ENCODE measurements at places on chromosomes 6 and 20.

- no peak for DNase-seq
Measured at GRCh38 chr20:63917811-63918210, 22.9 kb downstream of the DNAJC5 start.

- peak; percentile 98 for DNase-seq
Measured at GRCh38 chr6:35035481-35036030, 105.6 kb downstream of the TCP11 start.

DNA sequence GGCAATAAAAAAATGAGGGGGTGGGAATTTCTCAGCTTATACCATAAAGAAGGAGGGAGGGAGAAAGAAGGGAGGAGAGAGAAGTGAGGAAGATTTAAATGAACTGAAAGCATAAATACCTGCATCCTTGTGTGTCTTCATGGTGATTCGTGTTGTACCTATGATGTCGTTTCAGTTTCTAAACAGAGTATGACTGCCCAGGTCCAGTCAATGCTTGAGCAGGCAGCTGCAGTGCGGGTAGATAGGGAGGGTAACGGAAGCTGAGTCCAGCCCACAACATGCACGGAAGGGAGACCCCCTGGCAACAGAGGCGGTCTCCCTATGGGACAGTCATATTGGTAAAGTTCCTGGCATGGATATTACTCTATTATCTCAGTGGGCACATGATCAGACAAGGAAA lies 184.5 kb downstream of the KIF16B start:
- no peak for DNase-seq

GRCh38 chr20:44811150-44811685 lies 872 bp upstream of the RIMS4 start:
- no peak for DNase-seq

DNA sequence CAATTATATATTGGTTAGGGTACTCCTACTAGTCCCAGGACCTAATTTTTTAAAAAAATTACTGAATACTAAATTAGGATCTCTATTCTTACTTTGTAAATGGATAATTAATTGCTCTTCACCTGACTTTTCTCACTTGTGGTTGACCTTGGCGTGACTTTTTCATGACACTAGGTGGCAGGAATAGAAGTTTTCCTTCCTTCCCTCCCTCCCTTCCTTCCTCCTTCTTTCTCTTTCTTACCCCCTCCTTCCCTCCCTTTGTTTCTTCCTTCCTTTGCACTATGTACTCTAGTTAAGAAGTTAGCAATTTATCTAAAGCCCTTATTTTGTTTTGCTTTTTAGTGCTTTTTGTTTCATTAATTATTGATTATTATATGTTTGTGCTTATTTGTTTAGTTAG lies 20.4 kb upstream of the HBS1L start:
- DNase-seq: no peak

DNA sequence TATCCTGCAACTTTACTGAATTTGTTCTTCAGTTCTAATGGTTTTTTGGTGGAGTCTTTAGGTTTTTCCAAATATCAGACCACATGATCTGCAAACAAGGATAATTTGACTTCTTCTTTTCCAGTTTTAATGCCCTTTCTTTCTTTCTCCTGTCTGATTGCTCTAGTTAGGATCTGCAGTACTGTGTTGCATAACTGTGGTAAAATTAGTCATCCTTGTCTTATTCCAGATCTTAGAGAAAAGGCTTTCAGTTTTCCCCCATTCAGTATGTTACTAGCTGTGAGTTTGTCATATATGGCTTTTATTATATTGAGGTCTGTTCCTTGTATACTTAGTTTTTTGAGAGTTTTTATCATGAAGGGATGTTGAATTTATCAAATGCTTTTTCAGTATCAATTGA lies 4.3 kb downstream of the MICA start:
- no peak for DNase-seq

GRCh38 chr6:106101466-106101865 lies 15.3 kb downstream of the PRDM1 start:
- no peak for DNase-seq

DNA sequence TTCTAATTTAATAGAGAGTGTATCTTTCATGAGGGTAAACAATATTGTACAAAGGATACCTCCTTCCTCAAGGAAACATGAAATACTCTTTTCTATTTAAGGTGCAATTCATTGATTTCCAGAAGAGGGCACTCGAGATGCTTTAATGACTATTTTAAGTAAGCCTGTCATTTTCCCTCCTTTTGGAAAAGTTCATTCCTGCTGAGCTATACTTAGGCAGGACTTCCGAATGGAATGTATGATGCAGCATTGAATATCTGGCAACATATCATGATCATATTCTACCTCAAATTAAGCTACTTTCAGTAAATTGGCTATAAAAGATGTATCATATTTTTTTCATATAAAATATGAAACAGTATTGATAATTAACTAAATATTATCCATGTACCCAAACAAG lies 5.0 kb downstream of the DST start:
- peak; percentile 85 for DNase-seq

DNA sequence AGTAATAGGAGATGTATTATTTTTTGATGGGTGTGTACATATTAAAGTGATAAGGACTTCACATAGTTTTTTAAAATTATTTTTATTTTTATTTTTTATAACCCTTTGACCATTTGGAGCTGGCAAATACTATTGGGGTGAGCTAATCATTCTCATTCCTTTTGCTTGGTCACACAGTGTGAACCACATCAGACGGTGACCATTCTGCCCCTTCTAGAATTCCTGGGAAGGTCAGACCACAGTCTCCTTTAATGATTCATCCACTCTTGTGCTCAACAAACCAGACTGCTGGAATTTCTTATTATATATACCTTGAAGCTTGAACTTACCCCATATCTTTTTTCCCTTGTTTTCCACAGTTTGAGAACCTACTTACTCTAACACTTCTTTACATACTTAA lies 23.9 kb upstream of the PRL start:
- no peak for DNase-seq

DNA sequence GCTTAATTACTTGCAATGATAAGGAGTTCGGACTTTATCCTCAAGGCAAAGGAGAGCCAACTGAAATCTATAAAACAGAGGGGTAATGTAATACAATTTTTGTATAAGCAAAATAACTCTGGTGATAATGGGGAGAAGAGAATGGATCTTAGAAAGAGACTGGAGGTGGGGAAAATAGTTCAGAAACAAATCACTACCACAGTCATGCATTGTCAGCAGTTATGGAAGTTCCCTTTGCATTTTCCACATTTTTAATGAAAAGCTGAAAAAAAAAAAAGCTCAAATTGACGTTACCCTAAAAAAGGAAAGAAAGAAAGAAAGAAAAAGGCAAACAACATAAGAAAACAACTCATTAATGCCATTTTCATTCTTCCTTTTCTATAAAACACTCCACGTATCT lies 337.6 kb upstream of the HSF2 start:
- DNase-seq: no peak

DNA sequence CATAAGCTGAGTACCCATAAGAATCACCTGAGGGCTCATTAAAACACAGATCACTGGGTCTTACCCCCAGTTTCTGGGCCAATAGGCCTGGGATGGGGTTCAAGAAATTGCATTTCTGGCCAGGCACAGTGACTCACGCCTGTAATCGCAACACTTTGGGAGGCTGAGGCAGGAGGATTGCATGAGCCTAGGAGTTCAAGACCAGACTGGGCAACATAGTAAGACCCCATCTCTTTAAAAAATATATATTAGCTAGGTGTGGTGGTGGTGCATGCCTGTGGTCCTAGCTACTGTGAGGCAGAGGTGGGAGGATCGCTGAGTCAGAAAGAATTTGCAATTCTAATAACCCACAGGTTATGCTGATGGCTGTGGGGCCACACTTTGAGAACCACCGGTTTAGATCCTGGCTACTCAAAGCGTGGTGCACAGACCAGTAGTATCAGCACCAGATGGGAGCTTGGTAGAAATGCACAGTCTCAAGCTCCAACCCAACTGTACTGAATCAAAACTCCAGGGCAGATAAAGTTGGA lies 2.0 kb downstream of the CCM2L start:
- no peak for DNase-seq

DNA sequence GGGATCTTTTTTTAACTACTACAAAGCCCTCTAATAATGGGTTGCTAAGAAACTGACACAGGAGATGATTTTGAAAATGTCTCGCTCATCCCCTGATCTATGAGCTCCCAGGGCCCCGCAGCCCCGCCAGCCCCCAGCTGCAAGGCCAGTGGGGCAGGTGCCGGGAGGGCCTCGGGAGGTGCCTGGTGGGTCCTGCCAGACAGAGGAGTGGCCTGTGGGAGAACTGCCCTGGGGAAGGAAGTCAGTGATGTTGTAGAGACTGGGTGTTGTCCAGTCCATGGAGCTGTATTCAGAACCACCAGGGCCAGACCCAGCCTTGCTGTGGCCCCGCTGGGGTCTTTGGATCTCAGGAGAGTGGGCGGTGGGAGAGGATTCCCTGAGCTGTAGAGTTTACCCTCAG lies 258.7 kb downstream of the TAF4 start:
- no peak for DNase-seq

- no peak for DNase-seq
Measured at GRCh38 chr20:22890594-22891300, 144.4 kb upstream of the SSTR4 start.

GRCh38 chr6:28696167-28696566 lies 170.5 kb downstream of the GPX5 start:
- DNase-seq: no peak

DNA sequence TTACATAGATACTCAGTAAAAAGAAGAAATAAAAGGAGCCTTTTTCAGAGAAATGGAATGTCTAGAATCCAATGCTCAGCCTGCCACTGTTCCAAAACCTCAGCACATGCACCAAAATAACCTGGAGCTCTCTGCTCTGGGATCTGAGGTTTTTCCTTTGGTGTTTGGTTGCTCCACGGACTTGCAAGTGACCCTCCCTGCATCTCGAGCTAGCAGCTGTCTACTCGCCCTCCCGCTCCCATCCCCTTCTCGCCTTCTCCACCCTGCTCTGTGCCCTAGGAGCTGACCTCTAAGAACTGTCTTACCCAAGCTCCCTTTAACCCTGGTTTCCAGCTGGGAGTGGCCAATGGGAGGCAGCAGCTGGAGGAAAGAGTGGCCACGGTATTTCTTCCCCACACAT lies 35.1 kb upstream of the FAM210B start:
- DNase-seq: no peak

- no peak for DNase-seq
Measured at GRCh38 chr6:113147544-113147943, 709.6 kb upstream of the MARCKS start.

GRCh38 chr6:68497927-68498326 lies 137.2 kb upstream of the ADGRB3 start:
- DNase-seq: no peak

- DNase-seq: no peak
Measured at GRCh38 chr20:41135888-41136679, 1.3 kb upstream of the PLCG1 start.

DNA sequence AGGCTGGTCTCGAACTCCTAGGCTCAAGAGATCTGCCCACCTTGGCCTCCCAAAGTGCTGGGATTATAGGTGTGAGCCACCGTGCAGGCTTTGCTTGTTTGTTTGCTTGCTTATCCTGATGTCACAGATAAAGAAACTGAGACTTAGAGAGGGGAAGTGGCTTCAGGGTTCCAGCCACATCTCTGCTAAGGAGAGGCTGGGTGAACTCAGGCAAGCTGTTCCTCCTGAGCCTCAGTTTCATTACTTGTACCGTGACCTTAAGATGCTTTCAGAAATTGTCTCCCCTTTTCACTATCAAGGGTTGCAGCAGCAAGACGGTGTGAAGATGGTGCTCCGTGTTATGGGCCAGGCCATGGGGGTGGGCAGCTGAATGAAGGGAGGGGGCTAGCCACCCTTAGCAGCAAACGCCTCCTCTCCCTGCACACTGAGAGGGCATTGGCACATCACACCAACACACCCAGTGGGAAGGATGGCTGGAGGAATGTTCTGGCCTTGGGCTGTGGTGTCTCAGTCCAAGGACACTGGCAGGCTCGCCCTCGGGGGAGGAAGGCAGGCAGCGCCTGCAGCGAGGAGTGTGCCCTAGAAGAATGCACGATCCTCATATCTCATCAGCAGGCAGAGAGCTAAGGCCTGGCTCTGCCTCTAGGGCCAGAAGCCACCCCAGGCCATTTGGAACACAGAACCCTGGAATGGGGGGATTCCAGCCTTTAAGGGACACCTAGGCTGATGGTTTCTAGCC lies 48.2 kb upstream of the TLDC2 start:
- no peak for DNase-seq

GRCh38 chr20:51164731-51165130 lies 141.8 kb upstream of the KCNG1 start:
- no peak for DNase-seq

- DNase-seq: no peak
Measured at GRCh38 chr20:16082051-16082550, 491.1 kb downstream of the KIF16B start.

- no peak for DNase-seq
Measured at GRCh38 chr20:47379433-47380150, 23.1 kb upstream of the ZMYND8 start.

- no peak for DNase-seq
Measured at GRCh38 chr6:43937236-43938177, 167.5 kb downstream of the VEGFA start.

DNA sequence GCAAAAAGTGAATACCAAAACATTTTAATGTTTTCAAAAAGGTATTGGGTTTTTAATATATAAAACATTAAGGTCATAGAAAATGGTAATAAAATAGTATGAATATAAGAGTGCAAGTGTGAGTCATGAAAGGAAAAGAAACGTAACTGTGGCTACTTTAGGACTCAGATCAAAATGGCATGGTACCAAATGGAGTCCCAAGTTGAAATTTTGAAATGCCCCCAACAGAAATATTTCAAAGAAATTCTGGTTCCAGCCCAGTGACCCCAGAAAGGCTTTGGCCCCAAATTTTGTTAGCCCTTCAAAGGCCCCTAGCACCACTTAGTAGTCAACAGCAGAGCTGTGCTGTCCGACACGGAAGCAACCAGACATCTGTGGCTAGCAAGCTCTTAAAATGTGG lies 6.0 kb downstream of the COL12A1 start:
- DNase-seq: no peak

GRCh38 chr6:168097621-168098430 lies 18.8 kb upstream of the FRMD1 start:
- DNase-seq: peak; percentile 11

DNA sequence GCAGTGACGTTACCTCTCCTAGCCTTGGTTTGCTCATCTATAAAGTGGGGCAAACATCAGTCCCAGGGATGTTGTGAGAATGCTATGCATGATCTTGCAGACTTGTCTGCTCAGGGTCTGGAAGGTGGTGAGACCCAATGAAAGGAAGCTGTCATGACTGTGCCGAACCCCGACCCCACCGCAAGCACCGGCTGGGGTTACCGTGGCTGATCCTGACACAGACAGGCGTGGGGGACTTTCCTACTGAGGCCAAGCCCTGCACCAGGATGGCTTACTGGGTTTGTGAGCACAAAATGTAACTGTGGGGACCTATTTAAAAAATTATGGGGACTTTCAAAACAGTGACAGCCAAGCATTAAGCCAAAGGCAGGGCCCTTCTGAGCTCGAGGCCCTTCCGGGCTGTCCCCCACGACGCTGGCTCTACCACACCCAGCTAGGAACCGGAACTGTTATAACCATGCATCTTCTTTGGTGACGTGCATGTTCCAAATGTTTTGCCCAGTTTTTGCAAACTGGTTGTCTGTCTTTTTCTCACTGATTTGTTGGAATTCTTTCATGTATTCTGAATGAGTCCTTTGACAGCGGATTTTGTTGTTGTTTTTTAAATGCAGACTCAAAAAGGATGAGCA lies 76.6 kb upstream of the PMEPA1 start:
- no peak for DNase-seq

Measured in NCI-H69 (cell line).